PC-9 (cell line): ENCODE measurements at places on chromosomes 1 and 21.

DNA sequence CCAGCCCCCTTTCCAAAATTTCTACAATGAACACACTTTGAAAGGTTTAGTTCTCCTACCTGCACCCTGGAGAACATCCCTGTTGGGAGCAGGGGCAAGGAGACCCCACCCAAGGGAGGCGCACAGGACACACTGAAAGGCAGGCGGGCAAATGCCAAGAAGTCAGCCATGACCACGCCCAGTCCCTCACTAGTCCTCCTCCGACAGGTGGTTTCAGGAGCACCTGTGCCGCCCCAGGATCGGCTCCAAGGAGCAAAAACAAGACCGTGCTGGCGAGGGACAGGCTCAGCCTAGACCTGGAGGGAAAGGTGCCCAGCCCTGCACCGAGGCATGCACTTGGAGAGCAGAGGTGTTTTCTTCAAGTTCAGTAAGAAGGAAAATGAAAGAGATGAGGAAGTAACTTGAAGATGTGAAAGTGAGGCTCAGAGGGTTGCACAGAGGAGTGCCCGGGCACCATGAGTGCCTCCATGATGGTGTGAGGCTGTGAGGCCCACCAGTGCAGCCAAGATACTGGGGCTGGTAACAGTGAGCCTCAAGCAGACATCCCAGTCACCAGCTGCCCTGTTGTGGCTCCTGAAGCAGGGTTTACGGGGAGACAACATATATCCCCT lies 19.6 kb upstream of the NADK start:
- no peak for DNase-seq

- DNase-seq, result no peak
Measured at GRCh38 chr1:107935396-107936064, 29.4 kb downstream of the VAV3 start.

- no peak for DNase-seq
Measured at GRCh38 chr1:60703155-60703554, 379.2 kb upstream of the NFIA start.

DNA sequence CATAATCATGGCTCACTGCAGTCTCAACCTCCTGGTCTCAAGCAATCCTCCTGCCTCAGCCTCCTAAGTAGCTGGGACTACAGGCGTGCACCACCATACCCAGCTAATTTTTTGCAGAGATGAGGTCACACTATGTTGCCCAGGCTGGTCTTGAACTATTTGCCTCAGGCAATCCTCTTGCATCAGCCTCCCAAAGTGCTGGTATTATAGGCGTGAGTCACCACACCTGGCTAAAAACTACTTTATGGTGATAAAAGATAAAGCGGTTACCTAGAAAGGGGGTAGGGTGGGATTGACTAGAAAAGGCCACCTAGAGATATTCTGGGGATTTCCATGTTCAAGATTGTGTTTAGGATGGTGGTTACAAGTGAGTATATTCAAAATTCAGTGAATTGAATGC lies 5.0 kb downstream of the TSTD1 start:
- peak; percentile 83 for DNase-seq

GRCh38 chr1:47898133-47898845 lies 98.9 kb downstream of the TRABD2B start:
- no peak for DNase-seq

- DNase-seq, result no peak
Measured at GRCh38 chr1:235427447-235427846, 60.2 kb downstream of the TBCE start.

DNA sequence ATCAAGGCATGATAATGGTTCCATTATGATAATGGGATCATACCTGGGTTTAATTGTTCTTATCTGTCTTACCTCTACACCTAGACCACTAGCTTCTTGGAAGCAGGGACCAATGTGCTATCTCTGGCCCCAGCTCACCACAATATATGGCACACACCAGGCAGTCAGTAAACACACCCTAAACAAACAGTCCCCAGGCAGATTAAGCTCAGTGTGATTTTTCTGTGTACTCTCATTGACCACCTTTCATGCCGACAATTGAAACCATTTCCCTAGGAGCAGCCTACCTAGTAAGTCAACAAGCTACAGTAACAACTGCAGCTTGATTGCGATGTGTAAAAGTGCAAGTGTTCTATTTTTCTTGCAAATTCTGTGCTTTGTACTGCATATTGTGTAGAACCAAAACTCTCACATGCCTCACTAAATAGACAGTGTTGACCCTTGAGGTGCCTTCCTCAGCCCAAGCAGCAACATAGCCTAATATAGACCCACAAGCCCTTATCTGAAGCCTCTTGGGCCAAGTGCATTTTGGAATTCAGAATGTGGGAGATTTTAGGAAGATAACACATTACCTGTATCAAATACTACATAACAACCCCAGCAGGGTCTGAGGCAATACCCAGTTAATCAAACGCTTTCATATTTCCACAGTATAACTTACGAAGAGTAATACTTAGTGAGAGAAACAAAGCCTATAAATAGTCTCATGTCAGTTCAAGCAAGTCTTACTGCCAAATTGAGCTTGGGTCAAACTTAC lies 32.0 kb downstream of the INPP5B start:
- DNase-seq, result no peak
